ENCODE measurements at places on chromosomes 3 and 15.

- no peak for DNase-seq
Observed at GRCh38 chr15:65723876-65724275, 68.2 kb downstream of the DENND4A start.

- DNase-seq: no peak
Observed at GRCh38 chr3:66933233-66933632, 64.9 kb upstream of the KBTBD8 start.

DNA sequence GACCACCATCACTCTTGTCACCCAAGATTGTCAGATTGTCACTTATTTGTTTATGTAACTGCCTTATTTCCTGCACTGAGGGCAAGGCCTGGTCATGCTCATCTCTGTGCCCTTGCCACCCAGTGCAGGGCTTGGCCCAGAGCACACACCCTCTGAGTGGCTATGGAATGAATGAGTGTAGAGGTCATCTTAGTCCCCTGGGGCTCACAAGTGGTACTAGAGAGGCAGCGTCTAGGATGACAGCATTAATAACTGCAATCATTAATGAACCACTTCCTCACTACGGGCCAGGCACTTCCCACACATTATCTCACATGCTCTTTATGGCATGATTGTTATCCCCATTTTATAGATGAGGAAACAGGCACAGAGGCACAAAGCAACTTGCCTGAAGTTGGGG lies 117.0 kb downstream of the SMAD6 start:
- DNase-seq: no peak

DNA sequence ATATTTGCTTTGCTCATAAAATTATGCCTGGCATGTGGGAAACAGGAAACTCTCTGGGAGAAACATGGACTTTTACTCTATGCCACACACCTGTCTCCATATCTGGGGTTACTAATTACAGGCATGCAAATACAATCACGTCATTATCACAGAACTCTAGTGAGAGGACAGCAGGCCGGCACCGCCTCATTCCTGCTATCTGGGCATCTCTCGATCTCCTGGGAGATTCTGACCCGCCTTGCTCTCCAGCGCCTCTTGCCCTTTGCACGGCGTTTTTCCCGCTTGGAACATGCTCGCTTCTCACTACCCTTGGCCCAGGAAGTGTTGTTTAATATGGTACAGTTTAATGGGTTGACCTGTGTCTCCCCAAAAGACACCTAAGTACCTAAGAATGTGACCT lies 45.4 kb upstream of the PARL start:
- DNase-seq: no peak

Data from CD4-positive, alpha-beta memory T cell (primary cell).